ENCODE measurements at places on chromosomes 16 and 17.

DNA sequence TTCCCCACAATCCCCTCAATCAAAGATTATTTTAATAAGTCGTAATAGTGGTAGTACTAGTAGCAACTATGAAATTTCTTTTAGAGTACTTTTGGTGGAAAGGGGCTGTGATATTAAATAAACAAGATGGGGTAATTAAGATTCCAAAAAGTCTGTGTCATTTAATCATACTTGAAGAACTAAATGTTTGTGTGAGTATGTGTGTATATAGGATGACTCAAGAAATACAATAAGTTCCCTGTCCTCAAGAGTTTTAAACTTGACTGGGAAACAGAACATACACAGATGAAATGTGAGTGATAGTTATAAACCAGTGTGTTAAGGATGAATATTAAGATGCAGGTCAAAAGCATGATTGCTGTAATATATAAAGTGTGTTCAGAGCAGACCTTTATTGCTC, 2.3 kb downstream of the ALDH3A2 start:
- no peak for DNase-seq

DNA sequence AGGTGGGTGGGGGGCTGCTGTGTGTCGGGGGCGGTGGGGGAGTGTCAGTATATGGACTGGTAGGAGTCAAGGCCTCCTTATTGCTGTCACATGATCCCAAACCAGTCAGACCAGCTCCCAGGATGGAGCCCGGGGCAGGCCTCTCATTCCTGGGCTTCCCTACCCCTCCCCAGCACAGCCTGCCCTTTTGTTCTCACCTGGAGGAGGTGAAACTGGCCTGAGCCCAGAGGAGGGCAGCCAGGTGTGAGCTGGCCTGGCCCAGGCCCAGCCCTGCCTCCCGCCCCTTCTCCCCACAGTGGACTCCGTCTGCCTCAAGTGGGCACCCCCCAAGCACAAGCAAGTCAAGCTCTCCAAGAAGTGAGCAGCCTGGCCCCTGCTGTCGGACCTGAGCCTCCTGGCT, 4.6 kb downstream of the PRSS8 start:
- DNase-seq, result no peak

DNA sequence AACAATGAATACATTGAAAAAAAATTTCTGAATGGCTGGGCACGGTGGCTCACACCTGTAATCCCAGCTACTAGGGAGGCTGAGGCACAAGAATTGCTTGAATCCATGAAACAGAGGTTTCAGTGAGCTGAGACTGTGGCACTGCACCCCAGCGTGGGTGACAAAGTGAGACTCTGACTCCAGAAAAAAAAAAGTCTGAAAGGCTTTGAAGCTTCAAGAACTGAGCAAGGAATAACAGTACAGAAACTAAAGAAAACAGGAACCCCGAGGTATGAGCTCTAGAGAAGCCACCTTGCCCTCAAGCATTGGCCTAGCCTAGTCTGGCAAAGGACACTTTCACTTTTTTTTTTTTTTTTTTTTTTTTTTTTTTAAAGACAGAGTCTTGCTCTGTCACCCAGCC, 45.0 kb downstream of the TEX2 start:
- DNase-seq, result no peak

- no peak for DNase-seq
Observed at GRCh38 chr16:89037261-89038152, 56.1 kb upstream of the ACSF3 start.

Measured in activated CD8-positive, alpha-beta memory T cell treated with anti-CD3 and anti-CD28 coated beads for 1 hour (primary cell).